ENCODE measurements at places on chromosomes 11 and 22.

- no peak for DNase-seq
Observed at GRCh38 chr11:119316729-119317591, at the start of gene MCAM. Gene MCAM (minus strand): TSS chr11:119317130. CDS start chr11:119317101, 29 bp downstream.

DNA sequence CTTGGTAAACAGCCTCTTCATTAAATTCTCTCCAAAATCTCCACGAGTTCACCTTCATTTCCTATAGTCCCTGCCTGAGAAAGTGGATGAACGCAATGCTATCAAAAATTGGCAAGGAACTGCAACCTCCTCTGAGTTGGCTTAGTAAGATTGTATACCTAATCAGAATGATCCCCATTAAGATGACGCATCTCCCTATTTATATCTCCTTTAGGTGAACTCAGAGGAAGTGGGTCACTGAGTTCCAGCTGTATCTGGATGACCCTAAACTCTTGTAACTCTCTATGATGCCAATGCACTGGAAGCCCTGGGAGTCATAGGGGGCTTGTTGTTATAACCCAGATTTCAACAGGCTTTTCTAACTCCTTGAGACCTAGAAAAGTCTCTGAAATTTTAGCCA, 48.2 kb downstream of the OR10A6 start:
- no peak for DNase-seq

- DNase-seq = no peak
Observed at GRCh38 chr22:30285846-30286200, 3.5 kb downstream of the CASTOR1 start.

- DNase-seq = no peak
Observed at GRCh38 chr11:55895216-55895615, 12.1 kb downstream of the TRIM51 start.

DNA sequence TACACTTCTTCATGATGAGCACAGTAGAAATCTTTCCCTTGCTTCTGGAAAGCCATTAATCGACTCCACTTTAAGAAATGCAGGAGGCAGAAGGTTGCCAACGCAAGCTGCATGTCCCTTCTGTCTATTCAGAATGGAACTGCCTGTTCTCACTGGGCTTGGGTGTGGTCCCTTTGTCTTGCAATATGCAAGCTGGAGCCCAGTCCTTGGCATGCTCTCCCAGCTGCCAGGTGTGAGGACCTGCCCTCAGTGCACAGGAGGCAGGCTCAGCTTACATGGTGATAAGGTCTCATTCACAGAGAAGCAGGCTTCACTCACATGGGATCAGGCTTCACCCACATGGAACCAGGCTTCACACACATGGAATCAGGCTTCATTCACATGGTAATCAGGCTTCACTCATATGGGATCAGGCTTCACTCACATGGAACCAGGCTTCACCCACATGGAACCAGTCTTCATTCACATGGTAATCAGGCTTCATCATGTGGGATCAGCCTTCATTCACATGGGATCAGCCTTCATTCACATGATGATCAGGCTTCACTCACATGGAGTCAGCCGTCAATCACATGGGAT, 59.2 kb upstream of the USP47 start:
- DNase-seq = no peak

GRCh38 chr22:36443198-36443770, 38.2 kb downstream of the TXN2 start:
- no peak for DNase-seq

- no peak for DNase-seq
Observed at GRCh38 chr11:106961518-106961917, 56.8 kb downstream of the GUCY1A2 start.

- DNase-seq = no peak
Observed at GRCh38 chr11:3102641-3102921, 45.4 kb upstream of the CARS1 start.

DNA sequence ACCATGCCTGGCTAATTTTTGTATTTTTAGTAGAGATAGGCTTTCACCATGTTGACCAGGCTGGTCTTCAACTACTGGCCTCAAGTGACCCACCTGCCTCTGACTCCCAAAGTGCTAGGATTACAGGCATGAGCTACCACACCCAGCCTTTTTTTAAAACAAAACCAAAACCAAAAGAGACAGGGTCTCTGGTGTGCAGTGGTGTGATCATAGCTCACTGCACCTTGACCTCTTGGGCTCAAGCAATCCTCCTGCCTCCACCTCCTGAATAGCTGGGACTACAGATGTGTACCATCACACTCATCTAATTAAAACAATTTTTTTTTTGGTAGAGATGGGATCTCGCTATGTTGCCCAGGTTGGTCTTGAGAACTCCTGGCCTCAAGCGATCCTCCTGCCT, 77.7 kb downstream of the PTPRJ start:
- no peak for DNase-seq

- DNase-seq = no peak
Observed at GRCh38 chr11:20656901-20657300, 12.5 kb upstream of the NELL1 start.

GRCh38 chr11:65579291-65579690, 3.4 kb downstream of the EHBP1L1 start:
- DNase-seq = no peak

DNA sequence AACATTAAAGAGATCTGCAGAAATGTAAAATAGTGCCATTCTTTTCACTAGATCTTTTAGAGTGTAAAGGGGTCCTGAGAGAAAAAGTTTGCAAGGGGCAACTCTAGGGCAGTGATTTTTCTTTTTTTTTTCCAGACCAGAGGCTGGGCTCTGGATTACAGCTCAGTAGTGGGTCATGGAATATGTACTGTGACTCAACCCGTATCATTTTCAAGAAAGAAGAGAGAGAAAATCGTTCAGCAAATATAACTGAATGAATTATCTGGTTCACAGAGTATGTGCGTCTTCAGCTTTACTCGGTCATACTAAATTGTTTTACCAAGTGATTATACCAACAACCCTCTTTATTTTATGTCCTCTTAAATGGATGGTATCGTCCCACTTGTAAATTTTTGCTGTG, 3.8 kb downstream of the CEP57 start:
- no peak for DNase-seq

DNA sequence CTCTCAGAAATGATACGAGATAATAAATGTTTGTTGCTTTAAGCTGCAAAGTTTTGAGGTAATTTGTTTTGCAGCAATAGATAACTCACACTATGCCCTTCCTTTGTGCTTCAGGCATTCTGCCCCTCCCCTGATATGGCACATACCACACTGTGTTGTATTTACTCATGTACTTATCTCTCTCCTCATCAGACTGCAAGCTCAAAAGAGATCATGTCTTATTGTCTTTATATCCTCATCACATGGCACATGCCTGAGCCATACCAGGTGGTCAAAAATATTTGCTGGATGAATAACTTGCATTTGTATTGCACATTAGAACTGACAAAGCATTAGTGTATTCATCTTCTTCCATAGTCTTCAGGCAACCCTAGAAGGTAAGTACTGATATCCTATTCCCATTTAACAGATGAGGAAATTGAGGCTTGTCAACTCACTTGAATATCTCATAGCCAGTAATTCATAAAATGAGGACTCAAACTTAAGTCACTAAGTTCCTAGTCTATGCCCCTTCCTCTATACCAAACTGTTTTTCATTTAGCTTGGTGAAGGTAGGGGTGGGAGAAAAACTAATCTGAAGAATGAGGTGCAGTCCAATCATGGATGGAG, 83.9 kb upstream of the EED start:
- no peak for DNase-seq

DNA sequence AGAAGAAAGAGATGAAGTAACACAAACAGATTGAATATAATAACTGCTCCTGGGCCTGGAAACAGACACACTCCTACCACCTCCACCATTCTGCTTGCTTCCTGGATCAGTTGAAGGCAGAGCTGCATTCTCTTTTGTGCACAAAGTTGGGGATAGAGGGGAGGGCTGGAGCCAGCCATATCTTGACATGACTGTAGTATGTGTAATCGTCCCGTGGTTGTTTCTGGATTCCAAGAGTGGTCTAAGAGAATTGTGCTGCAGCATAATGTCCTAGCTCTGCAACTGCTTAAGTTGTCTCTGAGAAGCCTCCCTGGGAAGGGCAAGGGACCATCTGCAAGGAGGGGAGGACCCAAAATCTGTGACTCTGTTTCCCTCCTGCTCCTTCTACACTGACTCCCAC, 3.2 kb downstream of the CRY2 start:
- DNase-seq = no peak

DNA sequence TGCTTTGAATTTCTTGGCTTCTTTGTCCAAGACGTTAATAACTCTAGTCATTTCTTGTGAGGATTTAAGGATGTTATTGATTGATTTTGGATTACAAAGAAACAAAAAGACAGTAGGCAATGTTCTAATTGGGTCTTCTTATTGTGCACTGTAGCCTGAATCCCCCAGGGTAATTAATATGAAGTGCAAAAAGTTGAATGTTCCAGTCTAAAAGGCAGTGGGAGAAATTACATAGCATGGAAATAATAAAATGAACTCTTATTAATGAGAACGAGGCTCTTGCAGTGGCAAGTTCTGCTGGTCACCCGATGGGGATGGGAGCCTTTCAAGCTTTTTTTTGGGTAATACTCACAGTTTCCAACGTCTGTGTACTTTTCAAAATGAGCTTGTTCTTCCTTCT, 45.6 kb downstream of the UBASH3B start:
- no peak for DNase-seq

DNA sequence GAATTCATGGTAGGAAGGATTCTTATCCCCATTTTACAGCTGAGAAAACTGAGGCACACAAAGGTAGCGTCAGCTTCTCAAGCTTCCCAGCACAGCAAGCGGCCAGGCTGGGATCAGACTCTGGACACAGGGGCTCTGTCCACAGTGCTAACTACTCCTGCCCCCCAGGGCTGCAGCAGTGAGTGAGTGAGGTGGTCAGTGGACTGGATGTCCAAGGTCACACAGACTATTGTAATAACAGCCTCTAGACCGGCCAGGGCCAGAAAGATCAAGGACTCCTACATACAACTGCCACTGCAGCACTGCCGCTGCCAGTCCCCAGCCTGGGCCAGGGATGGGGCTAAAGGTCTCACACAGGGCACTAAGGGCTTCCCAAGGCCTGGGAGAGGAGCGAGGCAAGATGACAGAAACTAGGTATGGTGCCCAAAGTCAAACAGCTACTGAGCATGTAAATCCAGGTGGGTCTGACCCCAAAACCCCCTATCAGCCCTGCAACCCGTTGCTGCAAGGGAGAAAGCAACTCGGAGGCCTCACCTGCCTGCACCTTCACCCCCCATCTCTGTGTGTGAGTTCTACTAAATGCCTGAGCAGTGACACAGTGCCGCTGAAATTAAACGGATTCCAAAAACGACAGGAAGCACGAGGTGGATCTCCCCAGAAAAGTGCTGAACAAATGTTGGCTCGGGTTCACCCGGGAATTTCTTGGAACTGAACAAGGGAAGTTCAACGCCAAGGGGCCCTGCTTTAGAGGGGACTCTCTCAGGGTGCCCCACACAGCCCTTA, 161.8 kb upstream of the GRK3 start:
- no peak for DNase-seq

- DNase-seq = no peak
Observed at GRCh38 chr22:21650823-21651520, 8.9 kb downstream of the SDF2L1 start.

- no peak for DNase-seq
Observed at GRCh38 chr11:120124355-120124754, 13.6 kb downstream of the TRIM29 start.

- no peak for DNase-seq
Observed at GRCh38 chr22:41177622-41178424, 27.3 kb upstream of the L3MBTL2 start.

- DNase-seq = no peak
Observed at GRCh38 chr11:43927925-43928707, 14.3 kb upstream of the C11orf96 start.

- DNase-seq = no peak
Observed at GRCh38 chr11:95296165-95296564, 65.2 kb upstream of the SESN3 start.

Measured in CD4-positive, alpha-beta T cell treated with Interleukin-10 for 1 hour (primary cell).